ENCODE measurements at places on chromosomes 1 and 21.

GRCh38 chr1:27968692-27969091, 8.9 kb downstream of the XKR8 start:
- no peak for DNase-seq

GRCh38 chr1:170460001-170460400, 72.0 kb upstream of the GORAB start:
- DNase-seq: no peak

DNA sequence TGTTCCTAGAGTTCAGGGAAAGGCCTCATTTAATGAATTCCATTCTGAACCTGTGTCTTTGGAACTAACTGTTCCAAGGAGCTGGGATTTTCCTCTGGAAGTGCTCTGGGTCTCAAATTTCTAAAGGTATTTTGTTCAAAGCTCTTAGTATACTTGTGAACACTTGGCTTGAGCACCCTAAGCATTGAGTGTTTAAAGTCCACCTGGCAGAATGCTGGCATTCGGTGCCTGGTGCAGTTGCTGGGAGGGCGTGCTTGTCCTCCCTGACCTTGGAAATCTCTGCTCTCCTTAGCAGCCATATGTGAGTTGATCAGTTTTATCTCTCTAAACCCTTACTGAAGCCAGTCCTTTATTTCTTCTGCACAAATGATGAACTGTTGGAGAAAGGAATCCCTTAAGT, 3.0 kb downstream of the MTARC2 start:
- no peak for DNase-seq

GRCh38 chr1:231976231-231976630, 349.6 kb downstream of the DISC1 start:
- DNase-seq: no peak

GRCh38 chr1:46133181-46133658, 791 bp upstream of the PIK3R3 start:
- DNase-seq: no peak

- DNase-seq: no peak
Observed at GRCh38 chr1:154840269-154841176, 29.6 kb downstream of the KCNN3 start.

GRCh38 chr21:45918835-45919447, 62.6 kb upstream of the COL6A1 start:
- no peak for DNase-seq

DNA sequence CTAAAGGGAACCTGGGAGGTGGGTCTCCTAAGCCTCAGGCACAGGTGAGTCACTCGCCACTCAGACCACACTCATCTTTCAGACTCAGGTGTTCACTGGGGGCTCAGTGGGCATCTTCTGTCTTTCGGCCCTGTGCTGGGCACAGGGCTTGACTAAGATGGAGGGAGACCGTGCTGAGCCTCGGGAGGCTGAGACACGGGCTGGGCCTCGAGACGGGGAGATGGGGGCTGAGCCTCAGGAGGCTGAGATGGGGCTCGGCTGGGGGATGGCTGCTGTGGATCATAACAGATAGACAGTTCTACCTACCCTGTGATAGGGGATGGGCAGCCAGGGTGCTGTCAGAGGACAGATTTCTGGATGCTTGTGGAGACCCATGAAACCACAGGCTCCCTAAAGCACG, 15.5 kb upstream of the IFNLR1 start:
- no peak for DNase-seq

- no peak for DNase-seq
Observed at GRCh38 chr1:196121181-196121580, 487.1 kb downstream of the KCNT2 start.

GRCh38 chr1:26945728-26946127, 14.5 kb downstream of the KDF1 start:
- no peak for DNase-seq

DNA sequence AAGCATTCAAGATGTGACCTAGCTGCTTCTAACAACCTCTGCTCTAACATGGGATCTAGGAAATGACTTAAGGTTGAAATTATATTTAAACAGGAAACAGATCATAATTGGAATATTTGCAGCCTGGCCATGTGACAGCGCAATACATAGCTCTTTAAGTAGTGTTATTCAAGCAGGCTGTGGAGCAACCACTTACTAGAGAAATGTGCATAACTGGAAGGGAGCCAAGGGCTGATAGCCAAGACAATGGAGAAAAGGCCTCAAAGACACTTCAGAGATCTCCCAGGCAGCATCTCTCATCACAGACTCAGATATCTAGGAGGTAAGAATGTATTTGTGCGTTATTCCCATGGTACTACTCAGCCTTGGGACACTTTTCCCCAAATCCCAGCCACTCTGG, 823.0 kb upstream of the PRMT6 start:
- no peak for DNase-seq

- DNase-seq: no peak
Observed at GRCh38 chr21:28761674-28762356, 230.9 kb downstream of the LTN1 start.

DNA sequence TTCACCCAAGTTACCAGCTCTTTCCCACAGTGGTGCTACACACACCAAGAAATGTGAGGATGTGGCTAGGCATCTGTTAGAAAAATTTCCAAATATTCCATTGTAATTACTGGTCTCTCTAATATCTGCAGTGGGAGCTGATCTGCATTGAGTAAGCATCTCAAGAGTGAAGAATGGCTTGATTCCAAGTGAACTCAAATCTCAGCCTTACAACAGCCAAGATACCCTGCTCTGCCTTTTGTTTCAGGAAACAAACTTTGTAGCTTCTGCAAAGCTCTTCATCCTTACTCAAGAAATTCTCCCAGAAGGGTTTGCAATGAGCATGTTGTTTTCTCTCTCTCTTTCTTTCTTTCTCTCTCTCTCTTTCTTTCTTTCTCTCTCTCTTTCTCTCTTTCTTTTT, 181.1 kb downstream of the FCRL5 start:
- no peak for DNase-seq

GRCh38 chr1:14726606-14727005, 128.1 kb downstream of the KAZN start:
- DNase-seq: no peak

GRCh38 chr1:238861342-238862066, 524.9 kb upstream of the CHRM3 start:
- no peak for DNase-seq

DNA sequence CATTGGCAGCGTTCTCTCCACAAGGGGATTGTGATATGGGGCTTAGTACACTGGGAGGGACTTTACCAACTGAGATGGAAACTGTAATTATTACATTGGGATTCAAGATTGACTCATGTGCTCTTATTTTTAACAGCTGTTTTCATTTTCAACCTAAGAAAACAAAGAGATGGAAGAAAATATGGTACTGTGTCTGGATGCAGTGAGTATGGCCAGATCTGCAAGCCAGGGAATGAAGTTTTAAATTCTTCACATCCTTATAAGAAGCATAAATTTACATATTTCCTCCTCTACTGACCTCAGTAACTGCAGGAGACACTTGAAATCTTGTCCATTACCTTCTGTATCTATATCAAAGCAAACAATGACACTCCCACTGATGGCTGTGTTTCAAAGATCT, 81.5 kb upstream of the EDEM3 start:
- no peak for DNase-seq

GRCh38 chr1:238063454-238063853, 172.7 kb upstream of the ZP4 start:
- no peak for DNase-seq

DNA sequence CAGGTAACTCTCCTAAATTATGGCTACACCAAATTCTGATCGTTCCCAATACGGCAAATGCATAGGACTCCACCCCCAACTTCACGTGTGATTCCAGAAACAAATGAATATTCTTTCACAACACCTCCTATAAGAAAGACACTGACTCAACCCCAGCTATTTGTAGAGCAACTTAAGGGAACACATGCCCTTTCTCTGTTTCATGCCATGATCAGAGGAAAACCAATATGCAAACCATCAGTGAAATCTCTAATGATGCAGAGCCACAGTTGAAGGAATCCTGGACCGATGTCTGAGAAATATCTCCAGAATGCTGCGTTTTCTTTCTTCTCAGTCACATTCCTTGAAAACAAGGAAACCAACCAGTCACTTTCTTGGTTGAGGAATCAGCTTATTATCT, 164.2 kb upstream of the PTBP2 start:
- no peak for DNase-seq

DNA sequence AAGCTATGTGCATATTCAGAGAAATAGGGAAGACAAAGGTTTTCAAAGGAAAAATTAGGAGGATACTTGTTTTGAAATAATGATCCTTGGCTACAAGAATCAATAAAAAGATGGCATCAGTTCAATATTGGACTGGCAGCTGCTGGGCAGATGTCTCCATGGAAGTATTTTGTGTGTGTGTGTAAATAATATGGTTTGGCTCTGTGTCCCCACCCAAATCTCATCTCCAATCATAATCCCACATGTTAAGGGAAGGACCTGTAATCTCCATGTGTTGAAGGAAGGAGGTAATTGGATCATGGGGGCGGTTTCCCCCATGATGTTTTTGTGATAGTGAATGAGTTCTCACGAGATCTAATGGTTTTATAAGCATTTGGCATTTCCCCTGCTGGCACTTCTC, 40.4 kb upstream of the LRRC7 start:
- DNase-seq: no peak

- DNase-seq: no peak
Observed at GRCh38 chr1:181101581-181102226, 13.2 kb downstream of the IER5 start.

- DNase-seq: no peak
Observed at GRCh38 chr21:31298618-31299269, 45.3 kb downstream of the TIAM1 start.

Measured in hematopoietic multipotent progenitor cell treated with erythropoietin and hydrocortisone succinate and interleukin-3 and kit ligand, for 17 days (in vitro differentiated cells).